ENCODE measurements at places on chromosomes 7 and 10.

DNA sequence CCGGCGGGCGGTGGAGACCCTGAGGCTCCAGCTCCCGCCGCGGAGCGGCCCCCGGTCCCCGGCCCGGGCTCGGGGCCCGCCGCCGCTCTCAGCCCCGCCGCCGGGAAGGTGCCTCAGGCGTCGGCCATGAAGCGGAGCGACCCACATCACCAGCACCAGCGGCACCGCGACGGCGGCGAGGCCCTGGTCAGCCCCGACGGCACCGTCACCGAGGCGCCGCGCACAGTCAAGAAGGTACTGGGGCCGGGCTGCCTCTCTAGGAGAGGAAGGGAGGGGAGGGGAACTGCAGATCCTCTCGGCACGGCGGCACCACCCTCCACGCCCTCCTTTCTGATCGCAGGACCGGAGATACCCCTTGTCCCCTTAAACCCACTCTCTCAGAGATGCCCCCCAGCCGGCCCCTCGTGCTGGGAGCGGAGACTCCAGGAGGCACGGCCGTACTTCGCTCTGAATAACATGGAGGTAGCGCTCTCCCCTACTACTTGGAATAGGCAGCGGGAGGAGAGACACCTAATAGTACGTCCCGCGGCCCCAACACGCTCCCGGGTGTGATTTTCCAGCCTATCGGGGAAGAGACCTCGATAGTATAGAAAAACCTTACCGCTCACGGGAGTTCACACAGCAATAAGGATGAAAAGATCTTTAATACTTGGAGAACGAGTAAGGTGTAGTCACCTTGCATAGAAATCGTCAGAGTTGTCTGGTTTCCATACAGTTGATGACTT, 538 bp downstream of the AHCYL2 start:
- no peak for DNase-seq

- no peak for DNase-seq
Measured at GRCh38 chr7:51456-52068, 140.8 kb upstream of the FAM20C start.

- DNase-seq, result no peak
Measured at GRCh38 chr10:13613519-13613918, 26.8 kb downstream of the PRPF18 start.

DNA sequence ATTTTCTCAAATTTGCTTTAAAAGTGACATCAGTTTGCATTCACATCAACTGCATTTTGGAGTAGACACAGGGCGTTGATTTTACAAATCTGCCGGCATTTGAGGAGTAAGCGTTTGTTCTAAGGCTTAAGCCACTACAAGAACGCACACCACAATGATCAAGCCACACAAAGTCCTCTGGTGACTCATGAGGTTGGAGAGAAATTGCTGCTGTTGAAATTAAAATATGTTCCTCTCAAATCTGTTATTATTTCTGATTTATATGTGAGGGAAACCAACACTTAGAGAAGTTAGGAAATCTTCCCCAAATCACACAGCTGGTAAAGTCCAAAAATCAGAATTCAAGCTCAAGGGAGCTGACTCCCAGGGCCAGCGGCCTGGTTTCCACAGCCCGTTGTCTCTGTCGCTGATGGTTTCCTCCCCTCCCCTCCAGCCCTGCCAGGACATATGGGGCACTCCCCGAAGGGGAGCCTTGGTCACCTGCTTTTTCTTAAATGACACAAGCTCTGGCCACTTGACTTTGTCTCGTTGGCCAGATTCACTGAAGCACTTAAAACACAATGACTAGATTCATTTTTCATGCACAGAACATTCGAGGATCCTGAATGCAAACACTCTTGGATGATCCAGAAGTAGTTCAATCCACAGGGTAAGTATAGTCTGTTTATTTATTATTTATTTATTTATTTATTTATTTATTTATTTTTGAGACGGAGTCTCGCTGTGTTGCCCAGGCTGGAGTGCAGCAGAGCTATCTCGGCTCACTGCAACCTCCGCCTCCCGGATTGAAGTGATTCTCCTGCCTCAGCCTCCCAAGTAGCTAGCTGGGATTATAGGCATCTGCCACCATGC, 29.2 kb upstream of the KLF6 start:
- no peak for DNase-seq

DNA sequence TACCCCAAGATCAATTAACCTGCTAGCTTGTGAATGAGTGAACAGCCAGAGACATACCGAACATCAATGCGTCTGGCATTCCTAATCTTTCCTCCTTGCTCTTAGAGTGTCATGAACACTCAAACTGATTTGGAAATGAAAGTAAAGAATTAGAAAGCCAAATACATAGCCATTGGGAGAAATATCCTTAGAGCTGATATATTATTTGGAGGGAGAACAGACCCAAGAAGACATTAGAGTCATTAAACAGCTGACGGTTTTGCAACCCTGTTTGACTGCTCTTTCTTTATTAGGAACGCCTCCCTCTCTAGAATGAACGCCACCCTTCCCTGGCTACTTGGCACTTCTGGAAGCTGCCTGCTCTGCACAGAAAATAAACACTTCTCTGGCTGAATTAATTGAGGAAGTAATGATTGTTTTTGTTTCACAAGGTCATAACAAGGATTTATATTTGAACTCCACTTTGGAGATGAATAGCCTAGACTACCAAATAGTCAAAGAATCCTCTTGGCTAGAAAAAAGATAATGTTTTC, 42.8 kb downstream of the CTTNBP2 start:
- no peak for DNase-seq
